Mesenchymal stem cell (in vitro differentiated cells and primary cell): ENCODE measurements at places on chromosomes 5 and 9.

DNA sequence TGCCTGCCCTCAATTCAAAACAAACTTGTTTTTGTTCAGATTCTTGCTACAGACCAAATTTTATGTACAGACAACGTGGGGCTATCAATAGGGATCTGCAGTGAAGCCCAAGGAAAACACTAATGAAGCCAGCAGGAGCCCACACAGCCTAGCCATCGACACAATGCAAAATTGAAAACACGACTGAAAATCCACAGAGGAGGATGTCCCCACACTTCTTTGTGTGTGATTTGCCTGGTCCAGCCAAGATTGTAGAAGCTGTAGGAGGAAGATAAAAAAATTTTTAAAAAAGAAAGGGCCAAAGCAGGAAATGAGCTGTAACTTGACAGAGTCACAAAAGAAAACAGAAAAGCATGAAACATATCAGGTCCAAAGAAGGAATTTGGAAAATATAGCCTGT, 34.8 kb downstream of the HTR4 start:
- no peak for DNase-seq

- DNase-seq: no peak
These were observed 22.6 kb downstream of the LRSAM1 start for GRCh38 chr9:127473932-127474331.

DNA sequence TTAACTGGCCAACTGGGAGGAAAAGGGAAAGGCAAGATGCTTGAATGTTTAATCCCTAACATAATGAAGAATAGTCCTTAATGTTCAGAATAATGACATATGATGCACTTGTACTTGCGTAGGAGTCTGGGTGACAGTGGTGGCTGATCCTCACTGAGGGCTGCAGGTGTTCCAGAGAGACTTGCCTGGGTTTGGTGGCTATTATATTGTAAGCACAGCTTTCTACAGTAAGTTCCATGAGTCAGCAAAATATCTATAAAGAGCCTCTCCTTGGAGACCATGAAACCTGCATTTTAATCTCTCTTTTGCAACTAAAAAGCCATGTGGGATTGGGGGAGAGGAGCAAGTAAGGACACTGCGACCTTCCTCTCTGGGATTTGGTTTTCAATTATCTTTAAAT, 1.9 kb upstream of the NPR2 start:
- DNase-seq: no peak

- DNase-seq: no peak
These were observed 40.8 kb downstream of the NAIF1 start for GRCh38 chr9:128026255-128026772.

DNA sequence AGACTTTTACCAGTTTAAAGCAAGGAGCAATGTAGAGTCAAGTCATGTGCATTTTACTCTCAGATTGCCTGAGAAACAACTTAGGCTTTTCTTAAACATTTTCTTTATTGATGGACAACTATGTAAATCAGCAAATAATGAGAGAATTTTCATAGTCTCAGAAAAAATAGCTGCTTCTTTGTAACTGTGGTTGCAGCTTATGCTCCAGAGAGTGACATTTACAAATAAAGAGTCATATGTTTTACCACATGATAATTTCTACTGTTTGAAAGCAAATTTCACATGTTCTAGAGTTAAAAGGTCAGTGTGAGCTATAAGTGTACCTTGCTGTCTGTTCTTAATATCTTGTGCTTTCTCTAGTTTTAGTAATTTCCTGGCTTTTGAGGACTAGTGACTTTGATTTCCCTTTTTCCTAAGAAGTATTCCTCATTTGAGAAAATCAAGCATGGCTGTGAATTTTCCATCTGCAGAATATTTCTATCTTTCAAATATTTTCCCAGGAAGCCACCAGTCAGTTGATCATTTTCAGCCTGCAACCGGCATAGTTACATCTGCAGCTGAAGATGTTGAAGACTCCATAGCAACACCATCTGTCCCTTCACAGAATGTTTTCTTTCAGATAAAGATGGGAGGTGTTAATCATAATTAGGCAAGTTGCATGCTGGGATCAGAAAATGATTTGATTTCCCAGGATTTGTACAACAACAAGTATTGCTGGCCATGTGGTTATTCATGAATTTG, 229.9 kb downstream of the SGCD start:
- DNase-seq: no peak

GRCh38 chr9:121294866-121295661, 27.1 kb downstream of the GSN start:
- no peak for DNase-seq

GRCh38 chr9:127650518-127650917, 38.4 kb downstream of the STXBP1 start:
- no peak for DNase-seq

DNA sequence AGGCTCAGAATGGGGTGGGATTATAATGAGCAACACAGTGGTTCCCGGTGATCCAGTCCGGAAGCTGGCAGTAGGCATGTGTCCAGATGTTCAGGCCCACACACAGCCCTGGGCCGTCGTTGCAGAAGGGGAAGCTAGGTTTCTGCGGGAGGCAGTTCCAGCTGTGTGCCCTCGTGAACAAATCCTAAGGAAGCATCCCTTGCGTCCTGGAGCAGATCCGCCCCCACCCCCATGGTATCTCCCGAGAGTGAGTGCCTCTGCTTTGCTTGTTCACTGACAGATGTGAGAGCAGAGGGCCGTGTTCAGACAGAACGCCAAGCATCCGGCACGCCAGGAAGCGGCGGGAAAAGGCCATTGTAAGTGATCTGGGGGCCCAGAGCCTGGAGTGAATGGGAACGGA, 104.8 kb downstream of the PDE6A start:
- no peak for DNase-seq

DNA sequence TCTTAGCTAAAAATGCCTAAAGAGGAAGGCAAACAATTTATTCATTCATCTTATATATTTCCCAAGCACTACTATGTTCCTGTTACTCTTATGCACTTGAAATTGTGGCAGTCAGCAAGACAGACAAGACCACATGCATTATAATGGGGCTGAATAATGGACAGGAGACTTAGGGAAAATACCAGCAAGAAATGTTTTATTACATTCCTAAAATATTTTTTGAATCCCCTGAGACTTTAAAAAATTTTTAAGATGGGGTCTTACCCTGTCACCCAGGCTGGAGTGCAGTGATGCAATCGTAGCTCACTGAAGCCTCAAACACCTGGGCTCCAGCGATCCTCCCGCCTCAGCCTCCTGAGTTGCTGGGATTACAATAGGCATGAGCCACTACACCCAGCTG, 13.2 kb downstream of the ZCCHC9 start:
- DNase-seq: no peak

GRCh38 chr9:122387536-122387935, 16.7 kb downstream of the PTGS1 start:
- DNase-seq: no peak

DNA sequence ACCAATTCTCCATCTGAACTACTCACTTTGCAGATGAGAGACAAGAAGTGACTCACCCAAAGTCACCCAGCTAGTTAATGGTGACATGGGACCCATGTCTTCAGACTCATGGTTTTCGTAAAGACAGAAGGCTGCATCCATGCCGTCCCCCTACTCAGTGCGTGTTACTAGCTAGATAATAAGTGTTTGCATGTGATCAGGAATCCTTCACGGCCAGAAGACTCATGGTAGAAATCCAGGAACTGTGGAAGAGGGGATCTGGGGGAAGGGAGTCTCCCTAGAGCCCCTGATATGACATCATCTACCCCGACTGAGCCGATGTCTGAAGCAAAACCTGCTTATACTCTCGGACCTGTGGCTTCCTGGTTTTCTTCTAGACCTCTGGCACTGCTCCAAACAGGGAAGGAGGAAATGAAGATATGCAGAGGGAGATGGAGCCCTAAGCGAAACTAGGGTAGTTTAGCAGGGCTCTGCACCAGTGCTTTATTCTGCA, 3.3 kb downstream of the RNF183 start:
- DNase-seq: no peak

DNA sequence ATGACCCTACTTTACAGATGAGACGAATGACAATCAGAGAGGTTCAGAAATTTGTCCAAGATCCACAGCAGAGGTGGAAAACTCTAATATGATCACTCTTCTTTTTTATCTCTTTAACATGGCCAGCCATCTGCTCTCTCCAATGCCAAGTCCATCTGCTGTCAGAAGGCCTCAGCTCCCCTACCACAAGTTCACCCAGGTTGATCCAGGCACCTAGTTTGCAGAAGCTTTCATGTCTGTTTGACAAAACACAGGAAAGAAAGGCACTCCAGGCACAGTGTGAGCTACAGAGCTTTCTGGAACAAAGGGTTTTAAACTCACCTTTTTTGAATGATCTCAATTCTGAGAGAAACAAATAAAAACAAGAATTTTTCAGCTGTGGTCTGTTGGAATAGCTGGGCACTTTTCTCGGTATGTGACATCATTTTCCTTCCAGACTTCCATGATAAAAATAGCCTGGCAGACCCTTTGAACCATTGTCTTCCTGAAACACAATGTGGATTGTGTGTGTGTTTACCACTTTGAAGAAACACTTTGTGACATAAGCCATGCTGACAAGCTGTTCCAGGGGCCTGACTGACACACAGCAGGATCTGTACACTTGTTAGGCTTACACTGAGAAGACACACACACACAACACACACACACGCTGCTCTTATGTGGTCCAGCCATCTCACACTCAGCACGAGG, 214.3 kb downstream of the AGTPBP1 start:
- DNase-seq: no peak

DNA sequence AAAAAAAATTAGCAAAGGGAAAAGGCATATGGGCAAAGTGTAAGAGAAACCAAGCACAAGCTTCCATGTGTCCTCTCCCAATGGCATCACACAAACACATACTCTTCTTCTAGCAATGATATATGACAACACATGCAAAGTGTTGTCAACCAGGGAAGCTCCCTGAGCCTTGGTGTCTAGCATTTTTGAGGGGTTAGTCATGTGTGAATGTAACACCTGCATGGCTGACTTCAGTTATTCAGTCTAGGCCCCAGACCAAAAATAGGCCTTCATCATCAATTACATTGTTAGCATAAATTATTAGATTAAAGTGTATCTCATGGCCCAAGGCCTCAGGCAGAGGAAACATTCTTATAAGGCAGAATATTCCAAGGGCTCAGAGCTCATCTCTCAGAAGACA, 450.0 kb downstream of the TLE1 start:
- DNase-seq: no peak

DNA sequence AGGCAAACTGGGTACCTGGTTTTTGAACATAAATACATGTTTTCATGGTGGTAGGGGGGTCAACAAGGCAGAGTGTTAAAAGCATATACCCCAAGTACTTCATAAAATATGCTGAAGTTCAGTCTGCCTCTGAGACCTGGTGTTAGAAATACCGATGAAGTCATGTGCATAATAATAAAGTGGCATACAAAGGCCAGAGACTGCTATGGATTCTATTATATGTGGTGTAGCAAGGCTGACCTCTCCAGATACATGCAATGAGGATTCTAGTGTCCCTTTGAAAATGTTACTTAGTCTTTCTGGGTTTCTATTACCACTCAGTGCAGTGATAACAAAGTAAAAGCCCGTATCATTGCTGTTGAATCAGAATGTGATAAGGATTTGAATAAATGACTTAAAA, 487.5 kb upstream of the ZNF608 start:
- no peak for DNase-seq

DNA sequence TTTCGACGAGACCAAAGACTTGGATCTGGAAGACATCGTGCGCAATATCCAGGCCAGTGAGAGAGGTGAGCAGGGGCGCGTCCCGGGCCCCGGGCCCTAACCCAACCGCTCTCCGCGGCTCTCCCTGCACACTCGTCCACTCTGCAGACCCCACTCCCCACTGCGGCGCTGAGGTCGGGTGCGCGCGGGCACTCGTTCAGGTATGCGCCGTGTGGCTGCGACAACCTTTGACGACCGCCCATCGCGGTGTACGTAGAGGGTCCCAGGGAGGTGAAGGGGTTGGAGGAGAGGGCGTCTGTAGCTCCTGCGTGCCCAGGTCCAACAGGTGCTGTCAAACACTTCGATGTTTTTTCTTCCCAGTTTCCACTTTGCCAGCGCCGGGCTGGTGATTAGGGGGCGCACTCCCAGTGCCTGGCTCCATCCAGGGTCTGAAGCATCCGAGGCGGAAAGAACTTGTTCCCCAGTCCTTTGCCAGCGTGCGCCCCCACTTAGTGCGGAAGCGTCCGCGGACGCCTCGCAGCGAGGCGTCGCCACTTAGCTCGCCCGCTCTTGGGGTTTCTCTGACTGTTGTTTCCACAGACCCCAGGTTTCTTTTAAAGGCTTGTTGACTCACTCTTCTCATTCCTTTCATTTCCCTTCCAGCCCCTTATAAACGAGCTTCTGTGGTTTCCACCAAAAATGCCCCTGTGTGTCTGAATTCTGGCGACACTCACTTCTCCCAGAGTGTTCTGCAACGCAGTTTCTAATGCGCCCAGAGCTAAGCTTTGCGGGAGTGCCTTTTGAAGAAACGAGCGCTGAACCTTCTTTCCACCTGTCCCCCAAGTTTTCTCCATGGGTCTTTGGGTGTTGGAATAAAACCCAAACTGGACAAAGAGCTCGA, 1.6 kb downstream of the NPR3 start:
- peak; percentile 30 for DNase-seq

DNA sequence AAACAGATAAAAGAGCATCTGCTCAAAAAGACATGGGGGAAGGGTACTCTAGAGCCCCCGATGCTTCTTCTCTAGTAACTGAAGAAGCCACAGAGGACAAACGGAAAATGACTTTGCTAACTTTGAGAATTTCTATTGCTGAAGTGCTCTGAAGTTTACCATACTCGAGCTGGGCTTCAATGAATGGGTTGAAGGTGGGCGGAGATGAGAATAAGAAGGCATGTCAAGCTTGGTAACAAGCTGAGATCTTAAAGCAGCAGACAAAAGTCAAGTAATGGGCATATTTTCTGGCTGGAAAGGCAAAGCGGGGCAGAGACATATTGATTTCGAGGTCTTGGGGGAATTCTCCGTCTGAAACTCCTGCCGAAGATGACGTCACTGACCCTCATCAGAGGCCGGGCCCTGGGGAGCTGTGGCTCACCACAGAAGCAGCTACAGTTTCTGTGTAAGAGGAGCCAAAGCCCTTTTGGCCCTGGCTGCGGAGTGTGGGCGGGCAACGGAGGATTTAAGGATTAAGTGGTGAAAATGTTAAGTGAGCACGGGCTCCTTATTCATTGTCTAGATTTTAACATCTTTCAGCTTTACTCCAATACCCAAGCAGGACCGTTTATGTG, 115.8 kb upstream of the SLIT3 start:
- peak; percentile 32 for DNase-seq

DNA sequence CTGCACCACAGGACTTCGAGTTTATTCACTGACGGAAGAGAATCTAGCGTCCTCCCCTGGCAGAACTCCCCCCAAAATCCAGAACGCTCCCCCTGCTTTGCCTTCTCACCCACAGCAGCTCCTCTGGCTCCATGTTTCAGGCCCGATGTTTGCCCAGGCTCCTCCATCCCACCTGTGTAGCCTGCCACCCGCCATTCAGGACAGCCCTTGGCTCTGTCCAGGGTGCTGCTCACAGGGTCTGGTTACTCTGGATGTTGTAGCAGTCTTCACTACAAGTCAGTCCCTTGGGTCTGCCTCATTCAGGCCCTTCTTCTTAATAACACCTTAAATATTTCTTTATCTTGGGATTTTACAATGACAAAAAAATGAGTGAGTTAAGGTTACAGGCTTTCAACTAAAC, 41.3 kb upstream of the SV2C start:
- DNase-seq: no peak
